ENCODE measurements at places on chromosomes 2 and 18.

GRCh38 chr2:112588611-112589045, 4.2 kb downstream of the CHCHD5 start:
- DNase-seq, result peak; percentile 12

- no peak for DNase-seq
These were observed 108.8 kb downstream of the FMNL2 start for GRCh38 chr2:152443771-152444170.

GRCh38 chr2:1613731-1614354, 130.5 kb downstream of the PXDN start:
- no peak for DNase-seq

- DNase-seq, result no peak
These were observed 485.4 kb downstream of the PARD3B start for GRCh38 chr2:205030695-205031094.

DNA sequence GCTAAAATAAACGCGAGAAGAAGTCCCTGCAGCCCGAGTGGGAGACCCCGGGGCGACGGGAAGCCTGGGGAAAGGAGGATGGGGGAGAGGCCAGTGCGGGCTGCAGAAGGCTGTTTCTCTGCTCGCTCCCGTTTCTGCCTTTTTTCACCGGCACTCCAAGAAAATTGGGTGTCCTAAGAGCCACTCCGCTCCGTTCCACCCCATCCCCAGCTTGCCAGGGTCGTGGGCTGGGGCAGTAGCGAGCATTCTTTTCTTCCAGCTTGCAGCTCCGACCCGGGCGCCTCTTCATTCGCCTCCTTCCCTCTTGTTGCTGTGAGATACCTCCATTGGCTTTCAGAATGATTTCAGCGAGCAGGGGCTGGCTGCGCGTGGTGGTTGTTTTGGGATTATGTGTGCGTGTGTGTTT, 1.1 kb downstream of the HOXD3 start:
- no peak for DNase-seq

DNA sequence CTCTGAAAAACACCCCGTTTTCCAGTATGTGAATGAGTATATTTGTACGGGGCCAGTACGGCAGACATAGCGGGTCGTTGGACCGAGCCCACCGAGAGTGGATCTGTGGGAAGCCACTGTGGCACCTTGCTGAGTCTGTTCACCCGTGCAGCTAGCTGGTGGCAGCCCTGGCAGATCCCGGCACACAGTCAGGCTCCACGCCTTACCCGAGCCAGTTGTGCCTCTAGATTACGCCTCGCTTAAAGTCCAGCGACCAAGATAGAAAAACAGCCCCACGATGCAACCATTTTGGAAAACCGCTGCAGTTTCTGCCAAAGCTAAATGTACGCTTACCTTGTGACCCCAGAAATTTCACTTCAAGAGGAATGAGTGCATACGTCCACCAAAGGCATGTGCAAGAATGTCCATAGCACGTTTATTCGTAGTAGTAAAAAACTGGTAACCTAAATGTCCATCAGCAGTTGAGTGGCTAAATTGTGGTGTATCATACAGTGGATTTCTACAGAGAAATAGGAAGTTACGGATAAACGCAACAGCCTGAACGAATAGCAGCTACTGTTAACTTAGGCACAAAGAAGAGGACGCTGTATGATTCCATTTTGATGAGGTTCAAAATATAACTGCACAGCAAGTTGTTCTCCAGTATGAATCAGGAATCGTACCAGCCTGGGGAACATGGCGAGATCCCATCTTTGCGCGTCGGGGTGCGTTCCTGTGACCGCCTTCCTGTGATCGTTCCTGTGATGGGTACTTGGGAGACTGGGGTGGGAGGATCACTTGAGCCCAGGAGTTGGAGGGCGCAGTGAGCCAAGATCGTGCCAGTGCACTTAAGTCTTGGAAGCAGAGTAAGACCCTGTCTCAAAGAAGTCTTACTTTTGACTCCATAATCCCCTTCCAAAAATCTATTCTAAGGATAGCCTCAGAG, 688 bp upstream of the WDR33 start:
- no peak for DNase-seq

GRCh38 chr2:86243950-86244733, 44.9 kb downstream of the MRPL35 start:
- no peak for DNase-seq

DNA sequence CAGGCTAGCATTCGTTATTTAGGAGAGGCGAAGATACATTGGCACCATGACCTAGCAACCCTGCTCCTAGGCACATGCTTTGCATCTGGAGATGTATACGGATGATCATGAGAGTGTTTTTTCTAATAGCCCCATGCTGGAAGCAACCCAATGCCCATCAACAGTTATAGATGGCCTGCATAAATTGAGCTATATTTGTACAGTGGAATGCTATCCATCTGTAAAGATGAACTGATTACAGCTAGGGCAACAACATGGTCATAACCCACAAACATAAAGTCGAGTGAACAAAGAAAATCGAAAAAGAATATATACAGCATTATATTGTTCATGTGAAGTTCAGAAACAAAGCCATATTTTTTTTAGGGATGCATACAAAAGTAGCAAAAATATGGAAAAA, 20.6 kb upstream of the CHRNA1 start:
- DNase-seq, result no peak

DNA sequence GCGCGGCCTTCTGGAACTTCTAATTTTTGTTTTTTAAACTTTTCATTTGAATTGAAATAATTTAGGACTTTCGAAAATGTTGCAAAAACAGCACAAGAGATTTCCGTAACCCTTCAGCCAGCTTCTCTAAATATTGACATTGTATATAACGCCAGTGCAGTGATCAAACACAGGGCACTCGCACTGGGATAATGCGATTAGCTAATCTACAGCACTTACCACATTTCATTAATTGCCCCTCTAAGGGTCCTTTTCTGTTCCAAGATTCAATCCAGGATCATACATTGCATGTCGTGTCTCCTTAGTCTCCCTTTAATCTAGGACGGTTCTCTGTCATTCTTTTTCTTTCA, 343 bp upstream of the CD302 start:
- DNase-seq, result no peak

DNA sequence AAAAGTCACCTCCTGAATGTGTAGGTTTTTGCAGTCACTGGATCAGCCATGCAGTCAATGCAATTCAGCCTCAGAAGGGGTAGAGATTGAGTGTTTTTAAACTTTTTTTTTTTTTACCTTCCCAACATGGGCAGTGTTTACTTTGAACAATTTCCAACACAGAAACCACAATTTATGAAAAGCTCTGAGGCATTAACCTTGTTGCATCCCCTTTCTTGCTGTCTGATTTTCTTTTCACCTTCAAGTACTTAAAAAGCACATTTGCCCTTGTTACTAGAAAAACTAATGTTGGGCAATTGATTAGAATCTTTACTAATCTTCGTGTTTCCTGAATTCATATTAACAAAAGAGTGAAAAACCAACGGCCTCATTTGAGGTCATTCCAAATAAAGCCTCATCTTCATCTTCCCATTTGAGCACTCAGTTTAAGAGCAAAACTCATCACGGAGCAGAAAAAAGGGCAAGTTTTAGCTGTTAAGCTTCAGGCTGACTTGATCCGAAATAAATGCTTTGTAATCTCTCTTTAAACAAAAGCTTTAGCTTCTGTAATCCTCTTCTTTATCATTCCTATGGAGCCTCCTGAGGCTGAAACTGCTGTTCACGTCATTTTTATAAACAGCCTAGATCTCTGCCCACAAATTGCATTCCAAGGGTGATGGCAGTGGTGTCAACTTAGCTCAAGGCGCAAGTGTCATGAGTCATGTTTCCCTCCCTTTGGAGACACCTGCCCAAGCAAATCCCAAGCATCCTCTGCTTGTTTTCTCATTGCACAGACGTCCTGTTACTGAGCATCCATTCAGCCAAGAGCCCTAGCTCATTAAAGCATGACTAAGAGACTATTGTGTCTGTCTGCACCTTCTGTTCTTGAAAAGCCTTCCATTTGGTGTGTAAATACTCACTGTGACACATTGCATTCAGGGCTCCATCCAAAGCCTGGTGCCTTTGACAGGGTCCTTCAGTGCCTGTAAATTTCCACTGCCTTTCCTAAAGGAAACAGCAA, 107.7 kb downstream of the HNMT start:
- peak; percentile 82 for DNase-seq

- DNase-seq, result no peak
These were observed 285.1 kb upstream of the HDAC4 start for GRCh38 chr2:239685965-239686364.

DNA sequence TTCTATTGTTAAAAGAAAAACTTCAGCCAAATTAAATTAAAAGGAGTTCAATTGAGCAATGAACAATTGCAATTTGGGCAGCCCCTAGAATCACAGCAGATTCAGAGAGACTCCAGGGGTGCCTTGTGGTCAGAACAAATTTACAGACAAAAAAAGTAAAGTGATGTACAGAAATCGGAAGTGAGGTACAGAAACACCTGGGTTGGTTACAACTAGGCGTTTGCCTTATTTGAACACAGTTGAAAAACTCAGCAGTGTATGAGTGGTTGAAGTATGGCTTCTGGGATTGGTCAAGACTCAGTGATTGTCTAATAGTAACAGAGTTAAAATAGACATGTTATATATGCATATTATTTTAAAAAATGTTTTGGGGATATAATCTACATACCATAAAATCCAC, 98.5 kb upstream of the ZSWIM2 start:
- no peak for DNase-seq

DNA sequence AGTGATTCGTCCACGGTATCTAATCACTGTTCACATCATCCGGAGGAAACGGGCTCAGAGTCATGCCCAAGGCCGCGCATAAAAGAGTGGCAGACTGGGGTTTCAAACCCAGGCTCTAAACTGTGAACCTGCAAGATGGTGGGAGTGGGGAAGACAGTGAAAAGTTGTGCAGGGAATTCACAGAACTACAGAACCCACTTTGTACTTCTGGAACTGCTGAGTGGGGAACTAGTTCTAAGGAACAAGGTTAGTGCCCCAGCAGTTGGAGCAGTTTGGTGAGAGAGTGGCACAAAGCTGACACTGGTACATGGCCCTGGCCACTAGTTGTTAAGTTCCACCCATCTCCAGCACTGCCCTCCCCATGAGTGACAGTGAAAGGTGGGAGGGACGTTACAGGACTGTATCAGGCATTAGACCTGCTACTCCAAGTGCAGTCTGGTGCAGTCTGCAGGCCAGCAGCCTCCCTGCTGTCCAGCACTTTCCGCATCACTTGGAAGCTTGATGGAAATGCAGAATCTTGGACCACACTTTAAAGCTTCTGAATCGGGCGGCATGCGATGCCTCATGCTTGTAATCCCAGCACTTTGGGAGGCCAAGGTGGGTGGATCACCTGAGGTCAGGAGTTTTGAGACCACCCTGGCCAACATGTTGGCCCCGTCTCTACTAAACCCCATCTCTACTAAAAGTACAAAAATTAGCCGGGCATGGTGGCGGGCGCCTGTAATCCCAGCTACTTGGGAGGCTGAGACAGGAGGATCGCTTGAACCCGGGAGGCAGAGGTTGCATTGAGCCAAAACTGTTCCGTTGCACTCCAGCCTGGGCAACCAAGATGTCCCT, 47.3 kb downstream of the C2orf42 start:
- no peak for DNase-seq

DNA sequence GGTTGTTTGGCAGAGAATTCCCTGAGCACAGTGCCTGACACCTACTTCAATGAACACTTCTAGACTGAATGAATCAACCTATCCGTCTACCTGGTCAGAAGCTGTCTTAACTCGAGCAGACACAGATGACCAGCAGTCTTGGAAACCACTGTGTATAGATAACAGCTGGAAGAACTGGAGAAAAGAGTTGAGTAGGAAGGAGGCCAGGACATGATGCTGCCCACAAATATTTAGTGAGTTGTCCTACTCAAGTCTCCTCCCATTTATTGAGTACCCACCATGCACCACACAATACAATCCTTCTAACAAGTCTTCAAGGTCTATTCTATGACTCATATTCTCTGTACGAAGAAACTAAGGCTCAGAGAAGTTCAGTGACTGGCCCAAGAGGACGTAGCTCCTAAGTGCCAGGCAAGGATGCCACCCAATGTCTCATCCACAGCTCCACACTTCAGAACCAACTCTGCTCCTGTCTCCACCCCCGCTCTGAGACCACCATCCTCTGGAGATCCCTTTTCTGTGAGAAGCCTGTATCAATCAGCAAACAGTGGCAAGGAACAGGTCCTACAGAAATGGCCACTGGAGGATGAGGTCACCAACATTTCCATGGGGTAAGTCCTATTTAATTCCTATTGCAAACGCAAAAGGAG, 62.2 kb downstream of the GALNT14 start:
- DNase-seq, result no peak

- DNase-seq, result no peak
These were observed 68.8 kb downstream of the DOK6 start for GRCh38 chr18:69469444-69469919.

- DNase-seq, result no peak
These were observed 78.4 kb downstream of the CCDC93 start for GRCh38 chr2:117935456-117935855.

DNA sequence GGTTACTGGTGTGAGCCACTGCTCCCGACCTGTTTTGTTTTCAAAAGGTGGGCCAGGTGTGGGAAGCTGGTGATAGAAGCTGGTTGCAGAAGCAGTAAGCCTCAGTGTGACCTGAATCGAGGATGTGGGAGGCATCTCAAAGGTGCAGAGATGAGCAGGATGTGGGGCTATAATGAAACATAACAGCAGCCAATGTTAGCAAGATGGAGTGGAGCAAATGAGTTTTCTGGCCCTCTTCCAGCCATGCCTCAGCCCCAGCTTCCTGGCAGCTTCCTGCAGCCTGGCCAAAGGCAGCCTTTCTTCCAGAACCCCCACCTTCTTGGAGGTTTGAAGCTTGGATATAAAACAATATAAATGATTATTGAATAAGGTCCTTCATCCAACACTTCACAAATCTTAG, 184.8 kb downstream of the NCK2 start:
- DNase-seq, result peak; percentile 16

- no peak for DNase-seq
These were observed 85.2 kb upstream of the POU3F3 start for GRCh38 chr2:104768694-104769093.

DNA sequence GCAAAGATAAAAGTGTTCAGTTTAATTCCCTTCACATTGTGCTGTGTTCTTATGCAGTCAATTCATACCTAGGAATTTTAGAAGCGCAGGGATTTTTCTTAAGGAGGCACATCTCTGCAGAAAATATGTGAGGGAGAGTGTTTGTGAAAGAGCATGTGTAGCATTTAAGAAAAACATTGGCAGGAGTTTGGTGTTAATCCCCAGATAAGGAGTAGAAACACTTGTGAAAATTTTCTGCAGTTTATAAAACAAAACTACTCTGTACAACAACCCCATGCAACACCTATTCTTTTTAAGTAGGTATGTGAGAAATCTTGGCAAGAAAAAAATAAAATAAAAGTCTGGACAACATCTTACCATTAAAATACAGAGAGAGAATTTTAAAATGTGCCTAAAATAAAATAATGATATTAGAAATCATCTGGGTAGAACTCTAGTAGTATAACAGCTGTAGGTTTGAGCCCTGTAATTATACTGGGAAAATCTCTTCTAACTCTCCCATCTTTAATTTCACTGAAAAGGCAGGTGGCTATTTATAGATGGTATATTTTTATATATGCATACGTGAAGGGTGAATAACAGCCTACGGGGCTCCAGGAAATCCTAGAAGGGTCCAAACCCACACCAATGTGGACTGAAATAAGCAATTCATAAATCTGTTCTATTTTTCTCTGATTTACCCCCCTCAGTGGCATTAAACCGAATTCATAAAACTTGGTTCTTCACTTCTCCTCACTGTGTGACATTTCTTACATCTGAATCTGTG, 6.6 kb downstream of the FZD7 start:
- DNase-seq, result no peak

- DNase-seq, result no peak
These were observed 211.5 kb downstream of the TMEM247 start for GRCh38 chr2:46690825-46691224.

All from NCI-H1105 treated with DMSO at 0.1 percent for 48 hours (cell line).